ENCODE measurements at places on chromosomes 11 and 22. TPM values are rescaled to one million over a fixed set of nuclear protein-coding genes. Genes with fewer than 3 reads are reported as not detected.
A peak's percentile ranks its signal among the peaks of the same experiment; 100 is the strongest.

DNA sequence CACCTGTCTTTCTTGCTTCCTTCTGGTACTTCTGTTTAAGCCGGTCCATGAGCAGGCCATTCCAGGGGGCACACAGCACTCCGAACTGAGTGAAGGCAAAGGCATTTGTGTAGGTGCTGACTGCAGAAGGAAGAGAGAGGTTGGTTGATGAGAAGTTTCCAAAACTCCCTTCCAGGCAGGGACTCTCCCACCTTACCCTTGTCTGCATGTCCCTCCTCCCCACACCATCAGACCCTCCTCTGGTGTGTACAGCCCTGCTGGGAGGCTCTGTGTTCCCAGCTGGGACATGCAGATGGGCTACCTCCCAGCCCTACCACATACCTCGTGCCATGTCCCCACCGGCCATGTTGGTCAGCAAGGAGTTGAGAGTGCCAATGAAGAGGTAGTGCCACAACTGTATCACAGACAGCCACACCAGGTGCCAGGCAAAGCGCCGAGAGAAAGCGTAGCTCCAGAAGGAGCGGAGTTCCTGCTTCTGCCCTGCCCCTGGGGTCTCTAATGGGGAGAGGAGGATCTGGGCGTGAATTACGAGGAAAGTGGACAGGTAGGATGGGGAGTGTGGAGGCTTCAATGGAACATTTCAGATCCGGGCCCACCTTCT, 12.2 kb downstream of the SLC43A3 start:
- DNase-seq = no peak

DNA sequence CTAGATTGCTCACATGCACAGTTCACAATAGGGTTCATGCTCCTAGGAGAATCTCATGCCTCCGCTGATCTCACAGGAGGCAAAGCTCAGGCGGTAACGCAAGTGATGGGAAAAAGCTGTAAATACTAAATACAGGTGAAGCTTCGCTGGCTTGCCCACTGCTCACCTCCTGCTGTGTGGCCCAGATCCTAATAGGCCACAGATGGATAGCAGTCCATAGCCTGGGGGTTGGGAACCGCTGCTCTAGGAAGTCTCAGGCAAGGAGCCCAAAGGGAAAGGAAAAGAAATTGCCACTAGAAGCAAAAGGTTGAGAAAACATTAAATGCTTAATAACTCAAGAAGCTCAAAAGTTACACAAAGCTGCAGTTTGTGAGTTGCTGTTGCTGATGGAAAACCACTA, 3.2 kb upstream of the TRPC6 start:
- no peak for DNase-seq

OR5P2 gene
- total RNA-seq = not detected

DNA sequence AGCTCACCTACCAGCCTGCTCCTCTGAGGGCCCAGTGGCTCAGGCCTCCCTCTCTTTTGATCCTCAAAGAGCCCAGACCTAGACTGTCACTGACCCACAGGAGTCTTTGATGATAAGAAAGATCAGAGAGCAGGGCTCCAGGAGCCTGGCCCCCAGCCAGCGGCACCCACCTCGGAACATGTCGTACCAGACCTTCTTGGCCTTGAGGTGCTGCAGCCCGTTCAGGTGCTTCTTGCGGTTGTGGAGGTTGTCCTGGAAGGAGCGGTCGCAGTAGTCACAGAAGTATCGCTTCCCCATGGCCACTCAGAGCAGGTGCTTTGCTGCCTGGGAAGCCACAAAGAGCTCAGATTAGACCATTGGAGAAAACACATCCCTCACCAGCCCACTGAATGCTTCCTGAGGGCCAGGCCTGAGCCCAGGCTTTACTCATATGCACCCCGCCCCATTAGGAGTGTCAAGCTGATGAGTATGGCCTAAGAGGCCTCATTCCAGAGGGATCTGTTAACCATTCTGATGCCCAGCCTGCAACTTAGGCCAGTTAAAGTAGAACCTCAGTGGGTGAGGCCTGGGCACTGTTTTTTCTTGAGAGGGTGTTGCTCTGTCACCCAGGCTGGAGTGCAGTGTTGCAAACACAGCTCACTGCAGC, 18.4 kb downstream of the ZMAT5 start:
- DNase-seq = peak; percentile 57

DNA sequence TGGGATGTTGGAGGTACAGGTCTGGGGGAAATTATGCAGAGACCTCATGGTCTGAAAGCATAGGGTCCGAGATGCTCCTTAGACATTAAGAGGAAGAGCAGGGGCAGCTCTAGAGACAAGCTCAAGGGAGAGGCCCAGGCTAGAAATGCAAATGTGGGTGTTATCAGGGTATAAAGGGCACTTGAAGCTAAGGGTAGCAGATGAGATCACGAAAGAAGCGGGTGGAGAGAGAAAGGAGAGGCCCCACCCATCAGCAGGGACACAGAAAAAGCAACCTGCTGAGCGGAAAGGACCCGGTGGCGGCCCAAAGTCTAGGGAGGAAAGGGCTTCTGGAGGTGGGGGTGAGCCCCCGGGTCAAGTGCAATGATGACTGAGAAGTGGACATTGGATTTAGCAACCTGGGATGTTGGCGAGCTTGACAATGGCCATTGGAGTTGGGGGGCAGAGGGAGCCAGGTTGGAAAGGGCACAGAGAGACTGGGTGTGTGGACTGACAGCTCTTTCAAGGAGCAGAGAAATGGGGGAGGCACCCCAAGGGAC, 8.9 kb downstream of the TMPRSS6 start:
- no peak for DNase-seq

- peak; percentile 63 for DNase-seq
Observed at GRCh38 chr11:13262096-13262495, 15.5 kb upstream of the BMAL1 start.

DNA sequence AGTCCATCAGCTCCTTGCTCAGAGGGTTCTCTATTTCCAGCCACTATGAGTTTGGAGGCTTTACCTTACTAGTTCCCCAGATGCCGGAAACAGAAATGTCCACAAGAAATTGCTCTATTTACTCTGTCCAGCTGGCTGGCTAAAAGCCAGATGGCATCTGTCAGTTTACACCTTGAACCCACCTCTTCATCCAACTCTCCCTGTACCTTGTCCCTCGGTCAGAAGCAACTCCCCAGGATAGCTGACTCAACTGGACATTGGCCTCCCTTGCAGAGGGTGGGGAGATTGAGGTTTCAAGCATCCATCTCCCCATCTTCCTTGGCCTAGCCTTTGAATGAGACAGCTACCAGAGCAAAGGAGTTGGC, 1.7 kb downstream of the C2CD2L start:
- DNase-seq = no peak

GRCh38 chr22:27144321-27144720, 486.9 kb downstream of the MIAT start:
- no peak for DNase-seq

All from GM23248 (cell line).